ENCODE measurements at places on chromosomes 12 and 14.

GRCh38 chr12:22082190-22082701, 36.2 kb downstream of the CMAS start:
- DNase-seq = no peak

- no peak for DNase-seq
Measured at GRCh38 chr14:105859717-105860614, 333.6 kb downstream of the TMEM121 start.

DNA sequence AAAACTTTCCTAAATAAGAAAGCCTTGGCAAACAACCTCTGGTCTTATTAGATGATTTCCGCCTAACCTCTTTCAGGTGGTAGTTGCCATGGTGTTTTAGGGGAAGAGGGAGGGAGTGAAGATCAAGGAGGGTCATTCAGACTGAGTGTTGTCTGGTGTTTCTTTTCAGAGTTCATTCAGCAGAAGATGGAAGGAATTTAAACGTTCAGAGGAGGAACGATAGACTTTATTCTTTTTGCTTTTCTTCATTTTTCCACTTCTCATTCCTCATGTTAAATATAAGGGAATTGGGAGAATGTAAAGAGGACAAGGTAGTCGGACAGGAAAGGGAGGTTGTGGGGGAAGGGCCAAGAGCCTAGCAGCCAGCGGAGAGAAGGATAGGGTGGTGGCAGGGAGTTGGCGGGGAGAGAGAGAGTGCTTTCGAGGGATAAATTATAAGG, 17.4 kb upstream of the SALL2 start:
- DNase-seq = no peak

- no peak for DNase-seq
Measured at GRCh38 chr14:49940808-49941421, 48.0 kb downstream of the ARF6 start.

DNA sequence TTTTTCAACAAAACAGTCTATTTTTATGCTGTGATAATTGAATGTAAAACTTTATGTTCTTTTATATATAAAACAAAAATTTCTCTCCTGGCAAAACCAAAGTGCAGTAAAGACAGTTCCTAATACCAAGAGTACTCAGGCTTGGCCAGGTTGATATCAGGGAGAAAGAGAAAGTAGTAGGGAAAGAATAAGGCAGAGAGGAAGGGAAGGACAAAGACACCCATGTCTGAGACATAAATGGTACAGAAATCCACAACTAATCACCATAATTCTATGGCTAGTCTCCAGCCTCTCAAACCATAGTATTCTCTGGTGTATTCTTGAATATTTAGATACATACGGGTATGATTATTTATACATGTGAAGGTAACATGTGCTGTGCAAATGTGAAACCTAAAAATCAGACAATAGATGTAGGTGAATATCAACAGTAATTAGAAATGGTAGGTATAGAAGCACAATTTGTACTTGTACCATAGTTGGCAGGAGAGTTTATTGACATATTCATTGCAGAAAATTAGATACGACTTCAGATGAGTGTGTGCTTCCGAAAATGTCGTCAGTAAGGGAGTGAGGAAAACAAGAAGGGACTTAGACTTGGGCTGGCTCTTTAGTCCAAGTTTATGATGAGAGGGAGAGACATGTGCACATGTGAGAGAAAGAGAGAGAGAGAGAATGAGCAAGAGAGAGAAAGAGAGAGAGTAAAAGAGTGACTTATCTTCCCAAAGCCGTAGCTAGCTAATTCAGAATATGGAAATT, 230.8 kb upstream of the NPAS3 start:
- no peak for DNase-seq

Measured in OCI-M1 (cell line).